ENCODE measurements at places on chromosomes 11 and 22. TPM values are rescaled to one million over a fixed set of nuclear protein-coding genes. Genes with fewer than 3 reads are reported as not detected.

DGCR8 gene
- total RNA-seq = 53.1 TPM

PRG3 gene
- not detected for total RNA-seq

HBG2 gene
- not detected for total RNA-seq

KCNQ1OT1 gene
- 8.2 TPM for total RNA-seq

MPPED2 gene
- total RNA-seq = not detected

RASSF10 gene
- 0.91 TPM for total RNA-seq

NXPE2 gene
- not detected for total RNA-seq

MUC15 gene
- total RNA-seq = 0.70 TPM

SNX32 gene
- total RNA-seq = not detected

SLC5A12 gene
- 0.44 TPM for total RNA-seq

MS4A6E gene
- not detected for total RNA-seq

RCOR2 gene
- total RNA-seq = 1.5 TPM

AGBL2 gene
- total RNA-seq = 2.9 TPM

WNT11 gene
- total RNA-seq = 22.6 TPM

P2RY6 gene
- total RNA-seq = 48.4 TPM

LRRC51 gene
- 13.7 TPM for total RNA-seq

MRGPRX4 gene
- total RNA-seq = not detected

SLC7A4 gene
- 1.9 TPM for total RNA-seq

RFPL3 gene
- total RNA-seq = not detected

TMEM191C gene
- total RNA-seq = 7.5 TPM

CLCF1 gene
- 5.8 TPM for total RNA-seq

DDX25 gene
- total RNA-seq = not detected

FGF19 gene
- 1.7 TPM for total RNA-seq

C11orf42 gene
- not detected for total RNA-seq

UBQLNL gene
- total RNA-seq = not detected

CCDC188 gene
- not detected for total RNA-seq

UPB1 gene
- total RNA-seq = 6.7 TPM

KDM4E gene
- not detected for total RNA-seq

MEI1 gene
- not detected for total RNA-seq

DENND6B gene
- 3.4 TPM for total RNA-seq

RAB30 gene
- 13.0 TPM for total RNA-seq

OPCML gene
- total RNA-seq = not detected

RFPL2 gene
- not detected for total RNA-seq

MAPK8IP2 gene
- total RNA-seq = 3.9 TPM

CEP126 gene
- 4.6 TPM for total RNA-seq

OR52N4 gene
- not detected for total RNA-seq

CD3E gene
- not detected for total RNA-seq

CD3D gene
- not detected for total RNA-seq

C22orf31 gene
- total RNA-seq = not detected

CENPM gene
- 44.1 TPM for total RNA-seq

DDIAS gene
- 20.1 TPM for total RNA-seq

OR8D4 gene
- total RNA-seq = not detected

SLC37A2 gene
- total RNA-seq = 13.8 TPM

KRTAP5-2 gene
- not detected for total RNA-seq

UQCC3 gene
- 23.9 TPM for total RNA-seq

GUCY1A2 gene
- total RNA-seq = not detected

CABP4 gene
- not detected for total RNA-seq
